ENCODE measurements at places on chromosomes 12 and 14.

DNA sequence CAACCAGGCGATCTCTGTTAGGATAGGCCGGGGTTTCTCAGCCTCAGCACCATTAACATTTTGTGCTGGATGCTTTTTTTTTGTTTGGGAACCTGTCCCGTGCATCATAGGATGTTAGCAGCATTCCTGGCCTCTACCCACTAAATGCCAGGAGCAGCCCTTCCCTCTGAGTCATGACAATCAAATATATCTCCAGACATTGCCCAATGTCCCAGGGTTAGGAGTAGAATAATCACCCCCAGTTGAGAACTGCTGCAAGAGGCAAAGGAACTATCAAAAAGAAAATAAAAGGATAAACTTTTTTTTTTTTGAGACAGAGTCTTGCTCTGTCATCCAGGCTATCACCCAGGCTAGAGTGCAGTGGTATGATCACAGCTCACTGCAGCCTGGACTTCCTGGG lies 76.0 kb downstream of the ACACB start:
- DNase-seq = no peak

DNA sequence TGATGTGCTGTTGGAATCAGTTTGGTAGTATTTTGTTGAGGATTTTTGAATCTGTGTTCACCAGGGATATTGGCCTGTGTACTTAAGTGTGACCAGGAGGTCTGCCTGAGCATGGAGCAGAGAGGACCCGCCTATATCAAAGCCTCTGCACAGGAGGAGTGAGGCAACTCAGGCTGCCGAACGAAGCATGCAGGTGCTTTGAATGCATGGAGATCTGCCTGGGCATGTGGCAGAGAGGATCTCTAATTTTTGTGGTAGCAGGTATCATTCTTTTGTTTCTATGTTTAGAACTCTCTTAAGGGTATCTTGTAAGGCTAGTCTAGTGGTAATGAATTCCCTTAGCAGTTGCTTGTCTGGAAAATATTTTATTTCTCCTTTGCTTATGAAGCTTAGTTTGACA lies 26.9 kb downstream of the RAB3IP start:
- DNase-seq = no peak

DNA sequence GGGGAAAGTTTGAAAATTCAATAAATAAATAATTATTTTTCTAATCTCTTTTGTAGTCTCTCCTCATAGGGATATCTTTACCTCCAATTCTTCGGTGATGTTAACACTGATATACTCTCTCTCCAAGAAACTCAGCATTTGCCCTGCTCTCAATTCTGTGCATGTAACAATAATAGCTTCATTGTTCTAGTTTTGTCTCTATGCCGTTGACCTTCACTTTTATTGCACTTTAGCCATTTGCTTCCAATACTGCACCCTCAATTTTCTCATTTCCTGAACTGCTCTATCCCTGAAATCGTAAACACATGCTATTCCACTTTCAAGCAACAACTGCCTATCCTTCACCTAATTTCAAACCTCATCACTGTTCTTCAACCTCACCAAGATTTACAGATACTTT lies 645.0 kb downstream of the C12orf50 start:
- DNase-seq = no peak

DNA sequence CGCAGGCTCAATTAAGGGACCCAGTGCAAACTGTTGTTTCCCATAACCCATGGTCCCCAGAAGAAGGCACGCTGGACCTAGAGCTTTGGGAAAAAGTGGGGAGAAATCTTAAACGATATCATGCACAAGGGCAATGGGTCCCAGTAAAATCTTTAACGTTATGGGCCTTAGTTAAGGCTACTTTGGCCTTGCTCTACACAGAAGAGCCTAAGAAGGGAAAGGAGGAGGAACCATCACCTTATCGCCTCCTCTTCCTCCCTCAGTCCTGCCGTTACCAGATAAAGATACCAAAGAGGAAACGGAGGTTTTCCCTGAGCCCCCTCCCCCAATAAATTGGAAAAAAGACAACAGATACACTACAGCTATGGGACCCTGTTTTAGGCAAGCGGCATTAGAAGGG lies 116.9 kb downstream of the PPHLN1 start:
- DNase-seq = no peak

- DNase-seq = no peak
Measured at GRCh38 chr14:60241091-60241490, 7.9 kb upstream of the PPM1A start.
